ENCODE measurements at places on chromosomes 7 and 10. TPM values are rescaled to one million over a fixed set of nuclear protein-coding genes. Genes with fewer than 3 reads are reported as not detected.

GRCh38 chr10:116085323-116085722 is 187.7 kb downstream of the GFRA1 start:
- DNase-seq = no peak

GRCh38 chr7:139361523-139361922 is 1.8 kb downstream of the LUC7L2 start:
- no peak for DNase-seq

Gene SLK
- 63.2 TPM for total RNA-seq

- DNase-seq = no peak
These were observed 69.1 kb upstream of the PDSS1 start for GRCh38 chr10:26628395-26628794.

DNA sequence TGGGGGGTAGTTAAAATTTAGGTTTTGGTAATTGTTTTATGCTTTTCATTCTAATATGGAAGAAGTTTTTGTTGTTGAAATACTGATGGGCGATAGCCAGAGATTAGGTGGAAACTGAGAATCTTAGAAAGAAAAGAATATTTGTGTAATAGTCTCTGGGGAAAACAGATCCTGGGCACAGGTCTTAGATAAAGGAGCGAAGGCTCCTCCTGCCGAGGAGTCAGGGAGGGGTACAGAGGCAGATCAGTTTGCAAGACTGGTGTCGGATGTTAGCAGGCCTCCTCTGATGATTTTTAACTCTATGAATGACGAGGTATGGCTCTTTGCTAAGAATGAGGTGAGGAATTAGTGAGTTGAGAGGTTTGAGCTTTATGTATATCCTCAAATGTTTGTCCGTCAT is 339.7 kb downstream of the HGF start:
- DNase-seq = no peak

DNA sequence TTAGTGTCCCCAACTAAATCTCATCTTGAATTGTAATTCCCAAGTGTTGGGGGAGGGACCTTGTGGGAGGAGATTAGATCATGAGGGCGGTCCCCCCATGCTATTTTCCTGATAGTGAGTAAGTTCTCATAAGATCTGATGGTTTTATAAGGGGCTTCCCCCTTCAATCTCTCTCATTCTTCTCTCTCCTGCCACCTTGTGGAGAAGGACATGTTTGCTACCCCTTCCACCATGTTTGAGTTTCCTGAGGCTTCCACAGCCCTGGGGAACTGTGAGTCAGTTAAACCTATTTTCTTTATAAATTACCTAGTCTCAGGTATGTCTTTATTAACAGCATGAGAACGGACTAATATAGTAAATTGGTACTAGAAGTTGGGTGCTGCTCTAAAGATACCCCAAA is 365.6 kb downstream of the ANKRD7 start:
- DNase-seq = no peak

DNA sequence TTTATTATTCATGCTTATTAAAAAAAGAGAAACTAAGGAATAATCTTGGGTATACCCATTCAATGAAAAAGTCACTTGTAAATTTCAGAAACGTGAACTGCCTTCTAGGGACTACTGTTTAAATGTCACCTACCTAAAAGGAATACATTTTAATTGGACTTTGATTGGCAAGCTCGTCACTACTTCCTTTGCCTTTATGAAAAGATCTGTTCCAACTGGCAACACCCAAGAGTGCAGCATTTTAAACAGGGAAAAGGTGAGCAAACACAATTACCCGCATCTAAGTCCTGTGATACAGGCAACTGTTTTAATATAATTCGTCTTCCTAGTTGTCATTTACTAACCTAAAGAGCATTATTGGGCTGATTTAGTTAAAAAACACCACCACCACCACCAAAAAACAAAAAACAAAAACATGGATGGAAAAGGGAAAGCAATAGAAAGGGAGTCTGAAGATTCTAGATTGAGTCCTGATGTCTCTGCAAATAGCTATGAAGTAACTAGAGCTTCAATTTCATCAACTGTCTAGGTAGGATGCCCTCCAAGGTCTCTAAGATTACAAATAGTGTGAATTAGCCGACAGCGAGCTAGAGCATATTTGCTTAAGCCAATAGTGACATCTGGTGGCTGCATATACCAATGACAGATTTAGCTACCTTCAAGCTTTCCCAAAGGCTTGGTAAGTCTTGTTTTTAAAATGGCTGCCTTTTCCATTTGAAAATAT is 33.8 kb upstream of the ICA1 start:
- DNase-seq = no peak
